Stimulated activated CD8-positive, alpha-beta memory T cell treated with anti-CD3 and anti-CD28 coated beads, Interleukin-4, amount 100 ng/mL, for 48 hours (primary cell): ENCODE measurements at places on chromosomes 3 and 15.

- DNase-seq, result no peak
These were observed 21.2 kb upstream of the CRBN start for GRCh38 chr3:3200632-3201212.

GRCh38 chr15:72725446-72725845 is 39.4 kb downstream of the BBS4 start:
- DNase-seq, result no peak

- no peak for DNase-seq
These were observed 1064.5 kb downstream of the ZPLD1 start for GRCh38 chr3:103499132-103499900.

GRCh38 chr3:101244212-101244575 is 76.2 kb downstream of the IMPG2 start:
- DNase-seq, result no peak
